Retina (tissue), 1 donor: ENCODE measurements at places on chromosomes 2 and 18.

DNA sequence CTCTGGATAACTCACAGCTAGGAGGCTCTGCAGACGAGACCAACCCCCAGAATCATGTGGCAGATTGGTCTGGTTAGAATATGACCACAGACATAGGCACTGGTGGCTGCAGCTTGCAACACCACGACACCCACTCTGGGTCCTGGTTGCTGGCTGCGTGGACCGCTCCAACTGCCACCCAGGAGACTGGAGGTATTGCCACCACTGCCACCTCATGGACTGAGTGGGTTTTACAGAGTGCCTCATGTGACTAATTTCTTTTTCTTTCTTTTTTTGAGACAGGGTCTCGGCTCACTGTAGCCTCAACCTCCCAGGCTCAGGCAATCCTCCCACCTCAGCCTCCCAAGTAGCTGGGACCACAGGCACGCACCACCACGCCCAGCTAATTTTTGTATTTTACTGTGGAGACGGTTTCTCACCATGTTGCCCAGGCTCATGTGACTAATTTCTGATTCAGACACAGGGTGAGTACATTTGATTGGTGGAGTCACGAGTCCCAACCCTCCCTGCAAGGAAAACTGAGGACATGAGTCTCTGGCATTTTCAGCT is 29.9 kb upstream of the NT5DC4 start:
- peak; percentile 32 for DNase-seq

DNA sequence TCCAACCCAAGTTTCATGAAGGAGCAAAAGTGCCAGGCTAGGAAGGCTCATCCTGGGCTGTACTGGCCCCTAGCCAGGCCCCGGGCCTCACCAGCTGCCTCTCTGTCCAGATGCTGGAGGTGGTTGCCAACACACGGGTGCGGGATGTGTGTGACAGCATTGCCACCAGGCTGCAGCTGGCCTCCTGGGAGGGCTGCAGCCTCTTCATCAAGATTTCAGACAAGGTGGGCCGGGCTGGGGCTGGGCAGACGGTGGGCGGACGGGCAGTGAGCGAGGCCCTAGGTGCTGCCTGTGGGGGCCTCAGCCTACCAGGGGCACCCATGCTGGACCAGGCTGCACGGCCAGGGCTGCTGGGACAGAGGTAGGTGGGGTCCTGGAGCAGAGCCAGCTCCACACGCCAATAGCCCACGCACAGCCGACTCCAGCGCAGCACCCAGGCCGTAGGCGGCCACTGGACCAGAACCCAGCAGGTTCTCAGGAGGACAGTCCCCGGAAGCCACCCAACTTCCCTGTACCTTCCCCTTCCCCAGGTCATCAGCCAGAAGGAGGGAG is 11.8 kb upstream of the GPR17 start:
- DNase-seq, result no peak

DNA sequence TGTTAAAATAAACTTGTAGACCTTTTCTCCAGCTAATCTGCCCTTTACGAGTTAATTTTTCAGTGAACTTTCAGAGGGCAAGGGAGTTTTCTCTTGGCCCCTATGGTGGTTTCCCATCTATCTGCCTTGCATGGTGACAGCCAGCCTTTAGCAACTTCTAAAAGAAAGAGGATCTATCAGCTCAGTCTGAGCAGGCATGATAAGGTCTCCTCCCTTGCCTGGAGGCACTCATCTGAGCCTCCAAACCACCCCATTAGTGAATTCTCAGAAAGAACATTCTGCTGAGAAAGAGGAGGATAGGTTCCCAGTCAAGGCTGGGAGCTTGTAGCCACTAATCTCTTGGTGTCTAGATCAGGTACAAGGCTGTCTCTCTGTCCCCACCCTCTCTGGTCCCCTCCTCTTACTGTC is 10.7 kb upstream of the GYPC start:
- no peak for DNase-seq

DNA sequence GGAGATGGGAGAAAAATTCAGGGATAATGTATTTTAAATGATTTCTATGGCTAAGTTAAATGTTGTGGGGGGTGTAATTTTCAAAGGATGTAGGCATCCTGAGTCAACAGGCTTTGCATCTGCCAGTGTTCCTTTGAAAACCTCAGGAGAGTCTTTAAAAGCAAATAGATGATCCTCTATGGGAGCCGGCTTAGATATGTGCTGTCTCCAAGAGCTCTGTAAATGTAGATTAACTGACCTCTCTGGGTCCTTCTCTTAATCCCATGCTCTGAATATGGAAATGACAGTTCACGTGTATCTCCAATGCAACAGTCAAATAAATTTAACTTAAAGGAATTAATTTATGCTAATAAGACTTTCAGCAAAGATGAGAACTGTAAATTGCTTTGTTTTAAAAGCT is 292.7 kb downstream of the ERBB4 start:
- DNase-seq, result no peak

DNA sequence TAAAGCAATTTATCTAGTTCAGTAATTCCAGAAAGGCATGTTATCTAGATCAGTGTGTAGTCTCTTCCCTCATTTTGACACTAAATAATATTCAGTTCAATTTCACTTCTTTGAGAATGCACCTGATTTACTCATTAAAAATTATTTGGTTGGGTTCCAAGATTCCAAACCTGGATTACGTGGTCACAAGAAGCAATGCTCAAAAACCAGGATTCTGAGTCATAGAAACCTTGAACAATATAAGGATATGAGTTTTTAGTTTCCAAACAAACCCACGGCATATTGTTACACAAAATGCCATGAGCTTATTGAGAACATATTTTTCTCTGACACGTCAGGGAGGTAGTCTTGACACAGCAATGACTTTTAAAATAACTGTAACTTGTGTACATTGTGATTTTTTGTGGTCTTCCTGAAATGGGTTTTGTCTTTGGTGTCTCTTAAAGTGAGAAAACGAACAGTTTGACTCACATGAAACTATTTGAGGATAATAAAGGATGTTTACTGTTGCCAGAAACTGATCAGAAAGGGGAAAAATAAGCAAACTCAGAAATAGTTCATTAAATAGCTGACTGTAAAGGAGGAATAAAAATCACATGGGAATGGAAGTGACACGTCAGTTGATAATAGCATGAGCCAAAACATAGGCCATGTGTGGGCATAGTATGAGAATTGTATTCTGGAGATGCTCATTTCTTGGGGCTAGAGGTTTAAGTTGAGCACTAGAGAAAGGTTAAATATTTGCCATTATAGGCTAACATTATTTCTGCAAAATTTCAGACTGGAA is 617.7 kb upstream of the CDH2 start:
- no peak for DNase-seq

- DNase-seq, result no peak
Observed at GRCh38 chr18:48709371-48710062, 170.7 kb downstream of the CTIF start.

- no peak for DNase-seq
Observed at GRCh38 chr18:69636529-69637301, 236.0 kb downstream of the DOK6 start.

DNA sequence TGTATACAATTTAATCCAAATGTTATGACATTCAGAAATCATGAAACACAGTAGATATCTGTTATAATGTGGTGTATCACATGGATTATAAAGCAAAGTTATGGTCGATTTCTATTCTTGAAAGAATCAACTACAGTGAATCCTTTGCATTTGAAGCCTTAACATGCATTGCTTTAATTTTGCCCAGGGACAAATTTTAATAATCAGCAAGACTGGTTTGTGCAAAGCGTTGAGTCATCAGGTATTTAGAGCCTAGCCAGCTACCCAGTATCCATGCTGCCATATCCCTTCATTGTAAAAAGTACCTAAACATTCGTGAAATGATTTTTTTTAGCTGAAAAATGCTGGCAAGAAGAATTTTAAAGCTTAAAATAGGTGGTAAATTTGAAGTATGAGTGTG is 8.9 kb upstream of the SPDYA start:
- no peak for DNase-seq

DNA sequence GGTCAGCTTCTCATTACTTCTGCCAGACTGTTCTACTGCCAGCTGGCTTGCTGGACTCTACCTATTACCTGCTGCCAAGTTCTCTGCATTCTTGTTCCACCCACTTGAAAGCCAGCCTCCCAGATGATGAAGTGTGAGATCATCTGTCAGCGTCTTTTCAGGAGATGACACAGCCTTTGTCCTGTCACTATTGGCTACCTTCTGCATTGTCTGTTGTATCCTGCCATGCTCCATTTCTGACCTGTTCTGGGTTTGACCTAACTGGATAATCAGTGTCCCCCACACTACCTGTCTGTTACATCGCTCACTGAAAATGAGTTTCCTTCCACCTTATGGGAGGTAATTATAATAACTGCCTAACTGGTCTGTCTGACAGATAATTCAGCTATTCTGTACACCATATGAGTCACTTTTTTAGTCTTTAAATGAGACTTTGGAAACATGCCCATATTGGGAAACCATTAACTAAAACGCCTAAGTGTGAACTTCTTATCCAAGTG is 520.6 kb downstream of the METTL4 start:
- DNase-seq, result no peak
